ENCODE measurements at places on chromosomes 3 and 15.
A peak's percentile ranks its signal among the peaks of the same experiment; 100 is the strongest.

GRCh38 chr15:90638201-90638691 lies 78.9 kb upstream of the BLM start:
- no peak for DNase-seq

GRCh38 chr3:87053553-87053952 lies 62.6 kb upstream of the VGLL3 start:
- DNase-seq = no peak

GRCh38 chr3:99957151-99957796 lies 139.6 kb downstream of the CMSS1 start:
- DNase-seq = no peak

- DNase-seq = no peak
Observed at GRCh38 chr3:189419038-189419437, 212.2 kb upstream of the TP63 start.

GRCh38 chr15:62495670-62496614 lies 330.9 kb upstream of the C2CD4B start:
- no peak for DNase-seq

DNA sequence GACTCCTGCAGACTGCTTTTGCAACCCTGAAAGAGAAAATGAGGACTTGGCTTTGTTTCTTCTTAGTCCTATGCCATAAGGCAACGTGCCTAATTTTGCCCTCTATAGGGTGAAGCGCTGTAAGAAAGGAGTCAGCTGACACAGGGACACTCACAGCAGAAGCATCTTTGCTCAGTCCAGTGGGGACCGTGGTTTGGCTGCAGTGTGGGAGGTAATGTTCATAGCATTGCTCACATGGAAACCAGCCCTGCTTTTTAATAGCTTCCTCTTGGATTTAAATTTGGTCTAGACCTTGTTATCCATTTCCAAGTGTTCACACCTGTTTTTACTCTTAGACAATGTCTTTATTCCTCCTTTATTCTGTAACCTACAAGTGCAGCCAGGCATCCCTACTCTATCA lies 1032.1 kb downstream of the NTRK3 start:
- no peak for DNase-seq

- DNase-seq = no peak
Observed at GRCh38 chr3:14803981-14804834, 14.6 kb upstream of the FGD5 start.

- DNase-seq = no peak
Observed at GRCh38 chr3:106862067-106862466, 515.2 kb upstream of the CCDC54 start.

DNA sequence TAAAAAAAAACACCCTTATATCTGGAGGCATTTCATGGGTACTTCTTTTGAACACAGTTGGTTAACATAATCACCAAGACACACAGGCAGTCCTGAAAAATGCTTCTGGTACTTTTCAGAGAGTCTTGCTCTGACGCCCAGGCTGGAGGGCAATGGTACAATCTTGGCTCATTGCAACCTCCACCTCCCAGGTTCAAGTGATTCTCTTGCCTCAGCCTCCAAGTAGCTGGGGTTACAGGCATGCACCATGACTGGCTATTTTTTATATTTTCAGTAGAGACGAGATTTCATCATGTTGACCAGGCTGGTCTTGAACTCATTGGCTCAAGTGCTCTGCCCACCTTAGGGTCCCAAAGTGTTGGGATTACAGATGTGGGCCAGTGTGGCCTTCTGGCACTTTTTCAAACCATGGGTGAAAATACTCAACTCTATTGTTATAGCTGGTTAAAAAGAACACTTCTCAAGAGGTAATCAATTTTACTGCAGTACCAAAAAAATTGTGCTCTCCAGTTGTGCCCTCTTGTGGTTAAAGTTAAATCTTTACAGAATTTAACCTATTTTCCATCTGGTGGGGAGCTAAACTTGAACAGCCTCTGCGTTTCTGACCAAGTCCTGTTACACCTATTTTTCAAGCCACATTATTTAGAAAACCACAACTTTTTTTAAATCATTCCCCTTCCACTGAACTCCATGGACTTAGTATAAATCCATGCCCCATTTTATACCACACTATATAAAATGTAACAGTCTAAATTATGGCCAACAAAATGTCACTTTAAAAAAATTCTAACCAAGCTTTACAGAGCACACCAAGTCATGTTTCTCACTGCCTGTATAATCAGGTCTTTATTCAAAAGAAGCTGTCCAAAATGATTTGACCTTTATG lies 1.2 kb upstream of the SNAPC5 start:
- DNase-seq = peak; percentile 46

DNA sequence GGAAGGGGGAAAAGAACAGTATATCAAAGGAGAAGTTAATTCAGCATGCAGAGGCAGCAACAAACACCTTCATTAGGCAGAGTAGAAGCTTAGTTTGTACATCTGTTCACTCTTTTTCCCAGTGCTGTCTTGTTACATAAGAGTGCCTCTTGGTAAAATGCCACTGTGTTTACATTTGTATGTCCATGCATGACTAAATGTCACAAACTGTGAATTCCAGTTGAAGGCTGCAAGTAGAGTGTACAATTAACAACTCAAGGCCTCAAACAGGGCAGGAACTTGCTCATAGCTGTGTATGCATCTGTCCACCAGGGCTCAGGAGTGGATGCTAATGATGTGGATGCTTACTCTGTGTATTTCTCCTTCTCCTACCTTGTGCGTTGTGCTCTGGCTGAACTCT lies 214.2 kb upstream of the TPM1 start:
- no peak for DNase-seq

GRCh38 chr3:14741510-14741909 lies 66.6 kb downstream of the C3orf20 start:
- DNase-seq = no peak

GRCh38 chr3:45771166-45771775 lies 25.1 kb downstream of the SLC6A20 start:
- DNase-seq = no peak

DNA sequence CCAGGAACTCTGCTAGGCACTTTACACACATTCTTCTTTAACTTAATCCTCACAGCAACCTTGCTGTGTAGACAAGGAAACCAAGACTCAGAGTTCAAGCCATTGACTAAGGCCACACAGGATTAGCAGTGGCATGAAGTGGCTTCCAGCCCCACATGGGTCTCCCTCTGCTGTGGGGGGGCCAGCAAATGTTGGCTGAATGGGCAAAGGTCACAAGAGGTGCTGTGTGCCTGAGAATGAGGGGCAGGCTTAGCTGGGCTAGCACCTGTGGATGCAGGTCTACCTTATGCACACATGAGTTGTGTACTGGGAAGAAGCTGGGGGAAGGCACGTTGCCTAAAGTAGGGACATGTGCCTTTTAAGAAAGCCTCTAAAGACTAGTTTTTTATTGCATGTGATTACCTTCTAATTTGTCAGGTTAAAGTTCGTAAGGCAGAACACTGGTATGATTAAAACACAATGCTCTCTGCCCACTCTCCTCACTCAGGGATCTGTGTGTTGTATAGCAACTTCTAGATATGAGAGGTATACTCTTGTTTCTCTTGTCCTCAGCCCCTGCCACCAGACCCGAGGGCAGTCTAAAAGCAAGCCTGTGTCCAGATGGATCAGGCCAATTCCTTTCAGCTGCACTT lies 10.9 kb downstream of the BAHD1 start:
- DNase-seq = no peak

DNA sequence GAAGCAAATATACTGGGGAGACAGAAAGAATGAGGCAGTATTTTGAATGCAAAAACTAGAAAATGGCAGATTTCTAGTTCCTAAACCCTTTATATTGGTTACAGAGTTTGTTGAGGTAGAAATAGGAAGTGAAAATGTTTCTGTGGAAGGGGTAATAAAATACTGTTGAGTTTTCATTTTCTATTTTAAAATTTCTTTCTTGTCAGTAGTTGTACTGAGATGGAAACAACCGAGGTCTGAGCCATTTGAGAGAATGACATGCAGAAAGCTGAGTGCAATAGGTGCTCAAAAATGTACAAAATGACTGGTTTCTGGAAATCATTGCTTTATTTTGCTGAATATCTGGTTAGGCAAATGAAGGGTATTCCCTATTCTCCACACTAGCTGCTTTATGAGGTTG lies 361.4 kb downstream of the CHL1 start:
- no peak for DNase-seq

DNA sequence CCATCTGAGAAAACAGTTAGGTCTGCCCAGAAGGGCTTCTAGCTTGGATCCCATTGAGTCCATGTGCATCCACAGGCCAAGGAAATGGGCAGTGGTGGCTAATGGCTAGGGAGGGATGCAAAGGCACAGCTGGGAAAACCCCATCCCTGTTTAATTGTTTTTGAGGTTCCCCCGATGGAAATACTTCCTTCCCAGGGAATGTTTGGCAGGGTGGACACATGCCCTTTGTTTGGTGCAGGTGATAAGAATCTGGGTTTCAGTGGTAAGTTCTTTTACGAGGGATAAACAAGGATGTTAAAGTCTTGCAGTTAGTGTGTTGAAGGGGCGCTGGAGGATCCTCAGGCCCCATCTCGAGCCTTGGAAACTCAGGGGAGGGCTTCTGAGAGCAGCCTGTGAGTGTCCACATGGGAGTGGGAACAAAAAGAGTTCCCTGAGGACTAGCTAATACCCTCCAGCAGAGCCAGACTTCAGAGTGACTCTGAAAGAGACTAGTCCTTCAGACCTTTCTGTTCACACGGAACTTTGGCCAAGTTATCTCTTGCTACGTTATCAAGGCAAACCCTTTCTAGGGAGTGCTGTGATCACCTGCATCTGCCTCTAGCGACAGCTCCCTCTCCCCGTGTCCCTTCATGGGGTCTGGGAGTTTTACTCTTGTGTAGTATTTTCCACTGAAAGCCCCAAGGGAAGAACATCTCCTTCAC lies 17.4 kb downstream of the PTPRG start:
- no peak for DNase-seq

DNA sequence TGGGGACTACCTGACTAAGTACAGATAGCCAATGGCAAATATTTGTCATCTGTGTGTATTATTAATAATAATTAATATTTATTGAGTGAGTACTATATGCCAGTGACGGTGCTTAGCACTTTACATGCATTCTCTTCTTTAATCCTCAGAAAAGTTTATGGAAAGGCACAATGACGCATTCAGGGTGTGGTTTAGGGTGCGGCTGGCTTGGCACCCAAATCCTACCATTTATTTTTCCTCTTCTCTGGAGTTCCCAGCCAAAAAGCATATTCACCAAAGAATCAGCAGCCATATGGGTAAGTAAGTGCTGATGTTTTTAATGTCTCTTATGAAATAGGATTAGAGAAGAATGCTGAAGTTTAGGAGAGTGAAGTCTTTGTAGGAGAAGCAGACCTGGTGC lies 140.4 kb upstream of the TP63 start:
- no peak for DNase-seq

DNA sequence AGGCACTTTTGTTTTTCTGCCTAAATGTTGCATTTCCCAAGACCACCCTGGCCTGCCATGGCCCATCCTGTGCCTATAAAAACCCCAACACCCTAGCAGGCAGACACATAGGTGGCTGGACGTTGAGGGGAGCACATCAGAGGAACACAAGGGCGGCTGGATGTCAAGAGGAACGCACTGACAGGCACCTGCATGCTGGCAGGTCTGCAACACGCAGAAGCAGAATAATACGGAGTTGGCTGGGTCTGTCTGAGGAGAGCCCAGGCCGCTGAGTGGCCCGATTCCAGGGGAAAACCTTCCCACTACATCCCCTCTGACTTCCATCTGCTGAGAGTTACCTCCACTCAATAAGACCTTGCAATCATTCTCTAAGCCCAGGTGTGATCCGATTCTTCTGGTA lies 765.6 kb downstream of the PLOD2 start:
- no peak for DNase-seq

- DNase-seq = no peak
Observed at GRCh38 chr3:15722877-15723623, 74.7 kb downstream of the ANKRD28 start.

DNA sequence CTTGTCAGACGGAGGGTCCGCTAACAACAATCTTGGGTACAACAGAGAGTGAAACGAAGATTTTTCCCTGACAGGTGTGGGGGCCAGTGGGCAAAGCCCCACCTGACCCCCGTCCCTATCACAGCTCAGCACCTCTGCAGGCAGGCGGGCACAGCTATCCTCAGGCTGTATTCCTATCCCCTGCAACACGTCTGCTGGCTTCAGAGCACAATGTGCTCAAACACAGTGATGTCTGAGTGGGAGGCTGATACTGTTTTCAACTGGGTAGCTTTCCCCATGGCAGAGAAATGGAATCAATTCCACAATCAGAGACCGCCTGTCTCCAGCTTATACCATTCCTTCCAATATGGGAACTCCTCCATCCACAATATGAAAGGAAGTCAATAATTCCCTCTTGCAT lies 28.0 kb downstream of the TLE3 start:
- no peak for DNase-seq

DNA sequence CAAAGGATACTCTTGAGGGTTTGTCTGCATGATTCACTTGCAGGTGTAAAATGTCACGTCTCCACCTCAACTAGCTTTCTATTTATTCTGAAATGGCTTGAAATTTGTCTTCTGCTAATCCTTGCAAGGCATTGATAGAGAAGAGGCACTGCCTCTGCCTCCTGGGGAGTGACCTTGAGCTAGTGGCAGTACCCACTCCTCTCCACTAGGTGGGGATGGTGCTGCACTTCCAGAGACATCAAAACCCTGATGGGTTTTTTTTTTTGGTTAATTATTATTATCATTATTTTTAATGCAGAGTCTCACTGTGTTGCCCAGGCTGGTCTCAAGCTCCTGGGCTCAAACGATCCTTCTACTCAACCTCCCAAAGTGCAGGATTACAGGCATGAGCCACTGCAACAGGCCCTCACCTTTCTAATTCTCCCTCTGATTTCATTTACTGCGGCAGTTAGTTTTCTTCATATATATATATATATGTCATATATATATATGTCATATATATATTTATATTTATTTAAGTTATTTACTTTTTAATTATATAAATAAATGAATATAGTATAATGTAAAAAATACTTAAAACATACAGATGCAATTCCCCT lies 117.6 kb upstream of the EIF1B start:
- DNase-seq = peak; percentile 70

DNA sequence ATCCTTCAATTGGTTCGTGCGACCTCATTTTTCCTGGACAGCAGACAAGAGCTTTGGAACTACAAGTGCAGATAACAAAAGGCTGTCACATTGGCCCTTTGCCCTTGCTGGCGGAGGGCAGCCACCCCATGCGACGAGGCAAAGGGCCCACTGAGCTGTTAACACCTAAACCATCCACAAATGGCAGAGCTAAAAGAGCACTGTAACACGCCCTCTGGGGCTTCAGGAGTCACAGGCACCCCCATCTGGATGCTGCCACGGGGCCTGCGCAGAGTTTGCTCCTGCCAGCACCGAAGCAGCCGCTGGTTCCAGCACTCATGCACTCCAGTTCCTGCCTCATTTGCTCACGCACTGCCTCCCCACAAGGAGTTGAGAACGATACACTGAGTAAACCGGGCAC lies 524.9 kb downstream of the ZNF385D start:
- DNase-seq = no peak

GRCh38 chr3:53939813-53940212 lies 48.2 kb upstream of the SELENOK start:
- DNase-seq = no peak

- DNase-seq = no peak
Observed at GRCh38 chr3:125003859-125004595, 51.8 kb downstream of the HEG1 start.
